GOT3 (cell line): ENCODE measurements at places on chromosomes 5 and 9.

DNA sequence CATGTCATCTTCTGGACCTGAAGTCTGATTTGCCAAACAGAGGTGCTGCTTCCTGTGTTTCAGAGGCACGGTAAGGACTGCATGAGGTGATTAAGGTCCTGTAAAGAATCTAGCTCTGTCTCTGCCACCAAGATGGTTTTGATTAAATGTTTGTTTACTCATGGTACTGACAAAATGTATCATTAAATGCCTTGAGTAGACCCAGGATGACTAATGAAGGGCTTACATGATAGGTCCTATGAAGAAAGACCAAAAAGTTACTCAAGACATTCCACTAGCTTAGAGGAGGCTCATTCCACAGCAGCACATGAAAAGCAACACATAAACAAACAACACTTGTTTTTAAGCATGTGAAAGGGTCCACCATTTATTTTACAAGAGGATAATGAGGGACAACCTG, 100.9 kb downstream of the BOD1 start:
- DNase-seq: no peak

- DNase-seq: no peak
These were observed 207.0 kb downstream of the DEPDC1B start for GRCh38 chr5:60492958-60493357.

DNA sequence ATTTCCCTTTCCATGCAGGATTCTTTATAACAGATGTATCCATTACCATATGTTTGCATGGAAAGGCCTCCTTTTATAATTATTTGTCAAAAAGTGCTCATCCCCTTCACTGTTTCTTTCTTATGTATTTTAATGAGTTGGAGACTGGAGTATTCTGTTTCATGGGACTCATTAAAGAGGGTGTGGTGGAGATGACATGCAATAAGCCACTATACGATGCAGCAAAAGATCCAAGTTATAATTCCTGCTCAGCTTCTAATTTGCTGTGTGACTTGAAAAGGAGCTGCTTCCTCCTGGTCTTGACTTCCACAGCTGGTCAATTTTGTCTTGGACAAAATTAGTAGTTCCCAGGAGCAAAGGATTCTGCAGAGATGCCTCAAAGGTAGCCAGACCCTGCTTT, 13.9 kb downstream of the SGCD start:
- no peak for DNase-seq

DNA sequence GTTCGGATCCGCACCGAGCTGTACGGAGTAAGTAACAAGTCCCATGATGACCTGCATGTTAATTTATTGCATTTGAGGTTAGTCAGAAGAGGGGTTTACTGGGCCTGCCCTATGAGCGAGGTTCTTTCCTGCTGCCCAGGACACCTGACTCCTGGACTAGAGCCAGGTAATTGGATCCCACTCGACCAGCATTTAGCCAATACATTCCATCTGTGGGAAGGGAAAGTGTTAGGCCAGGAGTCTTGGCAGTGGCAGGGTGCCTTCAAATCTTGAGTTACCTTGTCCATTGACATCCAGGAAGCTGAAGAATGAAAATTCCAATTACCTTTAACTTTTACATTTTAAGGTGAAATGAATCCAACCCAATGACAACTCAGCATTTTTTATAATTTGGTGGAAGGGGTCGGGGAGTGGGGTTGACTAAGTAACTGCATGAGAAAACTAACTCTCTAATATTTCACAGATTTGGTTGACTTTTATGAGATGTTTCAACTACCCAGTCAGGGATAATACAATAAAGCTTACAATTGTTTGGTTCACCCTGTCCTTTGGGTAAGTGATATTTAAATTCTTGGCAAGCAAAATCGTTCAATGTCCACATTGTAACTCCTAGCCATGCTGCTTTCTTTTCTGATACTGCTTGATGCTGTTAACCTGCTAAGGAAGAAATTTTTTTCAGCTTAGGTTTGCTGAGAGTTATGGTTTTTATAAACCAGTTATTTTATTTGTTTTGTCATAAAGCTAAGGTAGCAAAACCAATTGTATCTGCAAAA, 111.6 kb upstream of the IQGAP2 start:
- DNase-seq: no peak

- DNase-seq: no peak
These were observed 211.1 kb downstream of the DMRTA1 start for GRCh38 chr9:22657713-22658112.

DNA sequence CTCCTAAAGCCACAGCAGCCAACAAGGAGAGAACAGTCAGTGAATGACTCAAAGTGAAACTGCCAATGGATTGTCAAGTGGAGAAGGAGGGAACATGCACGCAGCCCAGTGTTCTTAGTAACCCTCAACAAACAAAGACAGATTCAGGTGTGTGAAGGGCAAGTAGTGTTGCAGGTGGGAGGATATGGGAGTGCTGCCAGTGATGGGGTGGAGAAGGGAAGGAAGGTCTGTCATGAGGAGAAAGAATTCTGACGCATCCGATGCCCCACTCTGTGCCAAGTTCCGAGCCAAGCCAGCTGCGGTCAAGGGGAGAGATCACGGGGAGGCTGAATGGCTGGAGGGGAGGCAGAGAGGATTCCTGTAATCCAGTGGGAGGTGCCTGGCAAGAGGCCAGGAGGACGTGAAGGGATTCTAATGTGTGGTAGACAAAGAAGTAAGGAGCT, 56.5 kb downstream of the CAST start:
- DNase-seq: no peak

- DNase-seq: no peak
These were observed 8.7 kb upstream of the RANBP6 start for GRCh38 chr9:6024035-6024554.

GRCh38 chr5:109006129-109006528, 258.4 kb downstream of the FER start:
- no peak for DNase-seq

DNA sequence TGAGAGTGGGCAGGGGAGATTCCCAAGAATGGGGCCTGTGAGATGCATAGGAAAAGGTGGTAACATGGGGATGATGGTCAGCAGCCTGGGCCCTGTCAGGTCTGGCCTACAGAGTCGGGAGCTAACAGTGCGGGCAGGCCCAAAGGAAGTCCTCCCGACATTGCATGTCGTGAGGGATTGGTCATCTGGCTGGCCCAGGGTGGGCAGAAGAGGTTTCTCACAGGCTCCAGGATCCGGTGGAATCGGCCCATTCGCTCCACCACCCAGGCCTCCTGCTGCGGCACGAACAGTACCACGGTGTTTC, 514 bp downstream of the STOML2 start:
- no peak for DNase-seq

- no peak for DNase-seq
These were observed 381.2 kb downstream of the NFIB start for GRCh38 chr9:13932528-13933267.

GRCh38 chr5:150067405-150067960, 18.9 kb downstream of the CSF1R start:
- DNase-seq: no peak

- no peak for DNase-seq
These were observed 25.8 kb upstream of the UGT3A1 start for GRCh38 chr5:36017004-36017403.

- DNase-seq: no peak
These were observed 34.2 kb downstream of the EXD3 start for GRCh38 chr9:137388589-137389427.

GRCh38 chr5:32837211-32837610, 126.1 kb downstream of the NPR3 start:
- no peak for DNase-seq

- no peak for DNase-seq
These were observed 9.2 kb upstream of the IL12B start for GRCh38 chr5:159339460-159339859.
